ENCODE measurements at places on chromosomes 1 and 21.
A peak's percentile ranks its signal among the peaks of the same experiment; 100 is the strongest.

DNA sequence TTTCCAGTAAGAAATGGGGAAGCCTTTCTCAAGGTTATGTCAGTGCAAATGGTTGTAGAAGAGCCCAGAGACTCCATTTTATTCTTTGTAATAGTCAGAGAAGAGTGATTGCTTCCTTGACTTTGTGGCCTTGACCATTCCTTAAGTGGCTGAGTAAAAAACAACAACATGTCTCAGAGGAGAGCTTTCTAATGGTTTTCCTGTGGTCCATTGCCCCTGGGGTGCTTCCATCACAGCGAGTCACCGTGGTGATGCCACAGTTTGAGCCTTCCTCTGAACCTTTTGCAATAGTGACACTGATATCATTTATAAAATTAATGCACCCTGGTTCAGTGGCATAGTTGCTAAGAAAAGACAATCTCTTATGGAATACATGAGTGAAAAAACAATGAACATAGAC lies 38.6 kb downstream of the PAPPA2 start:
- DNase-seq, result no peak

GRCh38 chr1:56533197-56533596 lies 46.2 kb downstream of the PLPP3 start:
- no peak for DNase-seq

GRCh38 chr1:37016121-37016520 lies 18.2 kb downstream of the GRIK3 start:
- DNase-seq, result no peak

GRCh38 chr21:34190576-34191321 lies 117.4 kb downstream of the MRPS6 start:
- no peak for DNase-seq

- no peak for DNase-seq
These were observed 2.6 kb upstream of the SAMD13 start for GRCh38 chr1:84298684-84299535.

GRCh38 chr1:6582370-6582769 lies 2.6 kb downstream of the ZBTB48 start:
- no peak for DNase-seq

DNA sequence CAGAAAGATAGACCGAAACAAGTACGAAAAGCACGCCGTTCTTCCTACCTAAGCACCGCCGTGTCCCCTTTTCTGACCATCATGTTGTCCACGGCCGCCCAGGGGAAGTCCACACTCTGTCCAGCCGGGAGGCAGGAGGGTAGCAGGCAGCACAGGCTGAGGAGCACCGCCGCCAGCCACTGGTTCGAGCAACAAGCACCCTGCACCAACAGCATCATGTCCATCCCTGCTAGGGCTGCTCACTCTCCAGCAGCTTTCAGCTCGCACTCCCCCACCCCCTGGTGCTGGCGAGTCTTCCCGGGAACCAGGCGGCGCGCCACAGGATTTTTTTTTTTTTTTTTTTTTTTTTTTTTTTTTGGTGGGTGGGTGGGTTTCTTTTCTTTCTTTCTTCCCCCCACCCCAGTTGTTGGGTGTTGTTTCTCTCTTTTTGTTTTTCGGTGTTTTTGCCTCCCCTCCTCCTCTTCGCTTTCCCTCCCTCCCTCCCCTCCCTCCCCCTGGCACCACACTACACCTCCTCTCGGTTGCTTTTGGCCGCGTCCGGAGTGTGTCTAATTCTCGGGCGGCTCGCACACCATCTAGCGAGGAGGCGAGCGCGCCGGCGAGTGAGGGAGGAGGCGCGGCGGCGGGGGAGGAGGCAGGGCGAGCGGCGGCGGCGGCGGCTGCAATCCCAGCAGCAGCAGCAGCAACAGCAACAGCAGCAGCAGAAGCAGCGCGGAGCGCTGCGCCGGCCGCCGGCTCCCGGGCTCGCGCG lies at the start of gene NEGR1:
Gene NEGR1, minus strand, starts transcription at position 269 of the 751 bp plus-strand sequence.
- DNase-seq, result peak; percentile 95

DNA sequence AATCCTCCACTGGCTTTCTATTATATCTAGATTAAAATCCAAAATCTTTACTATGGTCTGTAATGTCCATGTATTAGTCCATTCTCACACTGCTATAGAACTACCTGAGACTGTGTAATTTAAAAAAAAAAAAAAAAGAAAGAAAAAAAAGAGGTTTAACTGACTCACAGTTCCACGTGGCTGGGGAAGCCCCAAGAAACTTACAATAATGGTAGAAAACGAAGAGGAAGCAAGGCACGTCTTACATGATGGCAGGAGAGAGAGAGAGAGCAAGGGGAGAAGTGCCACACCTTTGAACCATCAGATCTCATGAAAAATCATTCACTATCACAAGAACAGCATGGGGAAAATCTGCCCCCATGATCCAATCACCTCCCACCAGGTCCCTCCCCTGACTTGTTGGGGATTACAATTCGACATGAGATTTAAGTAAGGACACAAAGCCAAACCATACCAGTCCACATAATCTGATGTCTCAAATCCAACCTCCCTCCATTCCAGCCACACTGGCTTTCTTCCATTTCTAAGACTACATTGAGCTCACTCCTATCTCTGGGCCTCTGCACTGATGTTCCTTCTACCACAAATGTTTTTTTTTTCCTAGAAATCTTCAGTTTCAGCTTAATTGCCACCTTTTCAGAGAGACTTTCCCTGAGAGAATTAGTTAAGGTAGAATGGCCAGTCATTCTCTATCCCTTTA lies 92.4 kb downstream of the EIF4G3 start:
- DNase-seq, result no peak

DNA sequence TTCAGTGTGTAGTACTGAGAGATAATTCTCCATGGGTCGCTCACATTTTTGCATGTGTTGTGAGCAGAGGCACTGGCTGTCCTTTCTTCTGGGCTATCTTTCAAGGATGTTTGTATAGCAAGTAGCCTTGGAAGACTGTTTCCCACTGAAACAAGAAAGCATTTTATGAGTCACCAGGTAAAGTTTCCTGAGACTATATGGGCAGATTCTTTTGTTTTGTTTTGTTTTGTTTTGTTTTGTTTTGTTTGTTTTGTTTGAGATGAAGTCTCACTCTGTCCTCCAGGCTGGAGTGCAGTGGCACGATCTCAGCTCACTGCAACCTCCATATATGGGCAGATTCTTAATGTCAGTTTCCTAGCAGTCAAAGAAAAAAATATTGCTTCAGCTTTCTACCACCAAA lies 912.6 kb downstream of the TTLL7 start:
- peak; percentile 24 for DNase-seq

- no peak for DNase-seq
These were observed 7.3 kb upstream of the CLSPN start for GRCh38 chr1:35777109-35777508.

- no peak for DNase-seq
These were observed 252.2 kb downstream of the SMYD3 start for GRCh38 chr1:246254854-246255253.

GRCh38 chr1:54229281-54229891 lies 29.4 kb downstream of the MRPL37 start:
- DNase-seq, result no peak

GRCh38 chr1:64975127-64975526 lies 8.8 kb upstream of the JAK1 start:
- DNase-seq, result no peak

- DNase-seq, result peak; percentile 53
These were observed 89.5 kb upstream of the CD53 start for GRCh38 chr1:110783292-110783918.

DNA sequence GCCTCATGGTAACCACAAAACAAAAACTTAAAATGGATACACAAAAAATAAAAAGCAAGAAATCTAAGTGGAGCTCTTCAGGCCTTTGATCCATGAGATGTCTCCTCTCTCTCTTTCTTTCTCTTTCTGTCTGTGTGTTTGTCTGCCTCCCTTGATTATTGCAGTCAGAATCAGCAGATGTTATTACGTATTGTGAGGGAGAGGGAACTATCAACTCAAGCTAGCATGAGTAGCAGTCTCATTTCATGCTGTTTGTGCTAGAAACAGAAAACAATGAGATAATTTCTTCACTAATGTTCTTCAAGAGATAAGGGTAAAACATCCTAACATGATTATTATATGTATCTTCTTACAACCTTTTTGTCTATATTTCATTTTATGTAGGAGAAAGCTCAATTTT lies 103.7 kb upstream of the PDC start:
- no peak for DNase-seq

DNA sequence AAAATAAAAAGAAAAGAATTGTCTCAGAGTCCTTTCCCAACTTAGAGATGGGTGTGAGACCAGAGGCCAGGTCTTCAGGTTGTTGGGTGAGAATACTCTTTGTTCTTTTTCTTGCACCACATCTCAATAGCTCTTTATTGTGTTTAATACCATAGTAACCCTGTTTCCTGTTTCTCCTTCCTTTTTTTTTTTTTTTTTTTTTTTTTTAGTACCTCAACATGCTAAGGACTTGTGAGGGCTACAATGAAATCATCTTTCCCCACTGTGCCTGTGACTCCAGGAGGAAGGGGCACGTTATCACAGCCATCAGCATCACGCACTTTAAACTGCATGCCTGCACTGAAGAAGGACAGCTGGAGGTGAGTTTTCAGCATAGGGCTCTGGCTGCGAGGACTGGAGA lies 24.4 kb downstream of the CELF3 start:
- no peak for DNase-seq

GRCh38 chr1:151072224-151072623 lies 1.7 kb downstream of the GABPB2 start:
- DNase-seq, result no peak

- DNase-seq, result no peak
These were observed 17.0 kb upstream of the TMEM54 start for GRCh38 chr1:32918179-32918578.

DNA sequence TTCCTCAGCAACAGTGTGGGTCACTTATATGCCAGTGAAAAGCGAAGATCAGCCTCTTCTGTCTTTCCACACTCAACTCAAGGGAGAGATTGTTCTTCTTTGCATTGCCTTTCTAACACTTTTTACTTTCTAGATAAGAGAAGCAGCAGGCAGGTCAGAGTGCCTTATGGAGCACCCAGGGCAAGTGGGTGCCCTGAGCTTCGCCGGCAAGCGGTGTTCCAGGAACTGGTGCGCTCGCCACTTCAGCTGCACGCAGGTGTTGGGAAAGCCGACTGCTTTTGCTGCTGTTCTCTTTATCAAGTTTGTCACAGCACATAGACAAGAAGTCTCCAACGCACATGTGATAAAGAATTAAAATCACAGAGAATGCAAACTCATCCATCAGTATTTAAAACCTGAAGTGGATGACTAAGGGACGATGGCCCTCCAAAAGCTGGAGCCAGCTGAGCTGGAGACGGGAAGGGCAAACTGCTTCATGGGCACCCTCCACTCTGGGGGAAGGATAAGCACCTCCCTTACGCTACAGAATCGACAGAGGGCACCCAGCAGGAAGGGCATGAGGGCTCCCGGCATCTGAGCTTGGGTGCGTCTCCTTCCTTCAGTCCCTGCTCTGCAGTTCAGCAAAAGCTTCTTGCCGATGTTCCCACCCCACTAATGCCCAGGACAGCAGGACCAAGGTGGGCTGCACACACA lies 20.7 kb downstream of the UBE2G2 start:
- no peak for DNase-seq

- DNase-seq, result no peak
These were observed 70.2 kb upstream of the KIF26B start for GRCh38 chr1:245084551-245084950.

DNA sequence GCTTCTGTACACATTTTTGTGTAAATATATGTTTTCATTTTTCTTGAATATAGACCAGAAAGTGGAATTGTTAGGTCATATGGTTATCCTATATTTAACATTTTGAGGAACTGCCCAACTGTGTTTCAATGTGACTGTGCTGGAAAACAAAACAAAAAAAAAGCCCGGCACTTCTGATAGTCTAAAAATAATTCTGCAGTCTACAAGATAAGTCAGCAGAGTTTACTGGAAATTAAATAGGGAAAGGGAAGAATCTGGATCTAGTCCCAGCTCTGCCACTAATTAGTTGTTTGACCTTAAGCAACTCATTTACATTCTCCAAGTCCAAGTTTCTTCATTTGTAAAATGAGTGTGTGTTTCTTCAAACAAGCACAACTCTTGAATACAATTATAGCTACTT lies 869.1 kb upstream of the B3GALT2 start:
- DNase-seq, result no peak

DNA sequence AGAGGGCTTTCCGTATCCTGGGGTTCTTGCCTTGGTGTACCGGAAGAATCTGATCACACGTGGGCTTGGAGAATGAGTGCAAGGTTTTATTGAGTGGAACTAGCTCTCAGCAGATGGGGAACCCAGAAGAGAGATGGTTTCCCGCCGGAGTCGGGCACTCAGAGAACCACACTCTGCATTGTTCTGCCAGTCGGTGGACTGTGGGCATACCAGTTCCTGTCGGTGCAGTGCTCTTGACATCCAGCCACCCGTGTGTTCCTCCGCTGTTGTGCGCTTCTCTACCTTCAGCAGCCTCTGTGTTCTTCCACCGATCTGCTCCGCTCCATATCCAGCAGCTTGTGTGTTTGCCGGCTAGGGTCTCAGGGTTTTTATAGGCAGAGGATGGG lies 10.8 kb upstream of the PPIE start:
- no peak for DNase-seq

DNA sequence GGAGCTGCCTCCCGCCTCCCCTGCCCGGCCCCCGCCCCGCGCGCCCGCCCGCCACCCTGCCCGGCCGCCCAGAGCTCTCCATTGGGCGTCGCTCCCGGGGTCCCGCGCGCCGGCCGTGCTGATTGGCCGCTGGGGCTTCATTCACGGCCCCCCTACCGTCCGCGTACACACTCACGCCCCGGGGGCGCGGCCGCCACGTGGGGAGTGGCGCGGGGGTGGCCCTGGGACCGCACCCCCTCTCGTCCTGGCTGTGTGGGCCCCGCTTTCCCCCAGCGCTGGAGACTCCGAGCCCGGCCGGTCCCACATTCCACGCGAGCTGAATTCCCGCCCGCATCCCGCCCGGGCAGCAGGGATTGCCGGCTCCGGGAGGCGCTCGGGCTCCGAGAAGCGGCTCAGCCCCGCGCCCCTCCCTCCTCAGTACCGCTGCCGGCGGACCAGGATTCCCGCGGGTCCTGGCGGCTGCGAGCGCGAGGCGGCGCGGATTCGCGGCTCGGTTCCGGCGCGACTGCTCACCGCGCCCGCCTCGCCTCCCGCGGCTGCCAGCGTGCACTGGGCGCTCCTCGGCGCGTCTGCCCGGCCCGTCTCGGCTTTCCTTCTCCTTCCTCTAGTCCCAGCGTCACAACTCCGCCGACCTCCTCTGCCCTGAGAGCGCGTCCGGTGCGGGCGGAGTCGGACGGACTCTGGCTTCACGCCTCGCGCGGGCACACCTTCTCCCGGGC lies 450 bp upstream of the POU3F1 start:
- DNase-seq, result peak; percentile 65

DNA sequence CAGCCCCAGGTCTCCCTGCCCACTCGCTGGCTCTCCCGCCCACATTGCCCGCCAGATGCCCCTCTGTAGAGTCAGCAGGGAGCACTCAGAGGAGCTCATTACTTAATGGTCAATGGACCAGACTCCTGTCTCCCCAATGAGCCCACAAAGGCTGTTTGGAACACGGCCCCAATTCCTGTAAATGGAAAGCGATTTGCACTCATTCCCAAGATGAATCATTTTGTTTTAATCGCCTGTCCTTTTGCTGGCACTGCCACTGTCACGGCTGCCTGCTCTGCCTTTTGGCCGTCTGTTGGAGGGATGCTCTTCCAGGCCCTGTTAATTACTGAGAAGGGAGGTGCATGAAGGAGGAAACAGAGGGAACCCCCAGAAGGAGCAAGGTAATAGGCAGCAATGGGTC lies 44.8 kb upstream of the ATP2B4 start:
- no peak for DNase-seq
